ENCODE measurements at places on chromosomes 6 and 20.
A peak's percentile ranks its signal among the peaks of the same experiment; 100 is the strongest.

GRCh38 chr20:10438217-10438616 is 3.1 kb downstream of the SLX4IP start:
- DNase-seq, result no peak

DNA sequence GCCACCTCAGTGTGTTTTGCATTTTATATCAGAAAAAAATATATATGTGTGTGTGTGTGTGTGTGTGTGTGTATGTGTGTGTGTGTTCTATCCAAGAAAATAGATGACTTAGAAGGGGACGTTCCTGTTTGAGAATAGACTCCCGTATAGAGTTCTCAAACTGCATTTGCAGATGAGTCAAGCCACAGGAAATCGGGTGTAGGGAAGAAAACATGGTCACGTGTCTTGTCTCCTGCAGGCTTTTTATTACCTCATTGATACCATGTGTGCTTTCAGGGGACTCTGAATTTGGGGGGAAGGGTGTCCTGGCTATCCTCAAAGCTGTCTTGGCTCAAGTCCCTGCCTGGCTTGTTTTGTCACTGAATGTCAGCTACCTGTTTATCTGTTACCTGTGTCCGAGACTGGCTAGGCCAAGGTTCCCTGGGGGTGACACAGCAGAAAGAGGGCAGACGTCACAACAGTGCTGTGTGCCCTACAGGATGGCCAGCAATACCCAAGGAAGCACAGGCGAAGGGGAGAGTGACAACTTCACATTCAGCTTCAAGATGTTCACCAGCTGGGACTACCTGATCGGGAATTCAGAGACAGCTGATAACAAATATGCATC is 55.7 kb upstream of the NOP56 start:
- peak; percentile 5 for DNase-seq

DNA sequence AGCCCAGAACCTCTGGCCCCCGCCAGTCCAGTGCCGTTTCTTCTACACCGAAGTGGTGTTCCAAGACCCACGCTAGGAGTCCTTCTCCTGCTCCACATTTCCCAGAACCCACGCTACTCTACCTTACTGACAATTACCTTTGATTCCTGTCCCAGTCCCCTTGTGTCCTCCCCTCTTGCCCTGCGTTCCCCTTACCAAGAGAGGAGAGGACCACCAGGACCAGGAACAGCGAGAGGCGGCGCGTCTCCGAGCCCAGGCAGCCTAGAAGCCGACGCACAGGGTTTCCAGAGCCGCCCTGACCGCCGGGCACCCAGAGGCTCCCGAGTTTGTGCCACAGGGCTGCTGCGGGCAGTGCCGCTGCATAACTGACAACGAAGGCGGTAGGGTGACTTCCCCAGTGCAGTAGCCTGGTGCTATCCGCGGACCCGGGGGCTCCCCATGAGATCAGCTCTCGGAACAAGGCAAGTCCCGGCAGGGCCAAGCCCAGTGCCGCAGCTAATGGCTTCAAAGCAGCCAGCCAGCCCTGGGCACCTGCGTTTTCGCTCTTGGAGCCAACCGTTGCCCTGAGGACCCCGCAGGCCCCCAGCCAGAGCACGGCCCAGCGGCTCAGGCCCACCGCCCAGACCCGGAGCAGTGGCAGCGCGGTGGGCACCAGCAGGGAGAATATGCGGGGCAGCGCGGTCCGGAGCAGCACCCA is 512 bp downstream of the TAP1 start:
- peak; percentile 31 for DNase-seq

- DNase-seq, result no peak
Measured at GRCh38 chr20:45115829-45116228, 855 bp upstream of the WFDC5 start.

- DNase-seq, result no peak
Measured at GRCh38 chr6:15916581-15916980, 212.3 kb upstream of the MYLIP start.

- no peak for DNase-seq
Measured at GRCh38 chr20:34078540-34078939, 33.5 kb downstream of the EIF2S2 start.

GRCh38 chr6:83872386-83873118 is 13.1 kb downstream of the CYB5R4 start:
- DNase-seq, result peak; percentile 12

DNA sequence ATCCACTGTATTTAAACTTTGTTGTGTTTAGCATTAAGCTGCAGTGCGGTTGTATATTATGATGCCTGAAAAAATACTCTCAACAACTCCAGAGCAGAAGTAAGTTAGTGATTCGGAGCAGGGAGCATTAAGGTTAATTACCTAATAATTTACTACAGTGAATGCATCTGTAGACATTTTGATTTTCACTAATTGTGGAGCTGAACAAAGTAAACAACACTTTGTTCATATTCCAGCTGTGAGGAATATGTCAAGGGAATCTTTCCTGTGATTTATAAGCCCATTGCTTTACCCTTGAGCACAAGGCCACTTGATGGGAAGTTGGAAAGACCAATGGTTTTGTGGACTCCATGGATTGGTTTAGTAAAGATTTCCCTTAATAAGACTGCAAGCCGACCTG is 77.1 kb downstream of the CBLN4 start:
- DNase-seq, result no peak

- DNase-seq, result no peak
Measured at GRCh38 chr20:44264287-44264686, 17.2 kb downstream of the GDAP1L1 start.

DNA sequence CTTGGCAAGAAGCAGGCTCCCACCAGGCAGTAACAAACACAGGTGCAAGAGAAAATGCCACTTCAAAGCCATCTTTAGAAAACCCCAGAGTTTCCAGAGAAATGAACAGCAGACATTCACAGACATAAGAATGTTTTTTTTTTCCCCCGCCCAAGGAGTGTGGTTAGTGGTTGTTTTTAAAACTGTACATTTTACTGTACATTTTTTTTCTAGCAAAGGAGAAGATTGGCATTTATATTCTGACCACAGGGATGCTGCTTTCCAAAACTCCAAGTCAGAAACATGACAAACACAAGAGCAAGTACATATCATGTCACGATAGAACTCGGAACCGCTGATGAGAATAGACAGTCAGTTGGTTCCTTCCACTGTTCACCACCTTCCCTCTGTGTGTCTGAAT is 197.9 kb downstream of the LRFN2 start:
- DNase-seq, result no peak

- no peak for DNase-seq
Measured at GRCh38 chr6:155040901-155041650, 46.0 kb downstream of the TIAM2 start.

GRCh38 chr20:23135449-23136420 is 49.6 kb upstream of the CD93 start:
- DNase-seq, result no peak

GRCh38 chr20:63313349-63314014 is 20.5 kb downstream of the COL20A1 start:
- DNase-seq, result no peak

DNA sequence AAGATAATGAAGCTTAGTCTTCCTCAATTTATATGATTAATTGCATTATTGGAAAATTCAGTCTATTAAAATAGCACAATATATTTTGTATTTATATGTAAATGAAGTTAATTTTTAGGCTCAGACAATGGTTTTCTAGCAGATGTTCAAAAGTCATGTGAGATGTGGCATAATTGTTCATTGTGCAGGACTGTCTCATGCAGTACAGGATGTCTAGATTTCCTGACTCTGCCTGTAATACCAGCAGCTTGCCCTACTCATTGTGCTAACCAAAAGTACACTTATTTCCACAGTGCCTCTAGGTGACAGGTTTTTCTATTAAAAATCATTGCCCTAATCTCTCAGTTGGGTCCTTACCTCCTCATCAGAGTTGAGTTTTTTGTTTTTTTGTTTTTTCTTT is 12.4 kb downstream of the RALGAPB start:
- DNase-seq, result no peak

- DNase-seq, result no peak
Measured at GRCh38 chr6:18441251-18441979, 54.3 kb downstream of the RNF144B start.

DNA sequence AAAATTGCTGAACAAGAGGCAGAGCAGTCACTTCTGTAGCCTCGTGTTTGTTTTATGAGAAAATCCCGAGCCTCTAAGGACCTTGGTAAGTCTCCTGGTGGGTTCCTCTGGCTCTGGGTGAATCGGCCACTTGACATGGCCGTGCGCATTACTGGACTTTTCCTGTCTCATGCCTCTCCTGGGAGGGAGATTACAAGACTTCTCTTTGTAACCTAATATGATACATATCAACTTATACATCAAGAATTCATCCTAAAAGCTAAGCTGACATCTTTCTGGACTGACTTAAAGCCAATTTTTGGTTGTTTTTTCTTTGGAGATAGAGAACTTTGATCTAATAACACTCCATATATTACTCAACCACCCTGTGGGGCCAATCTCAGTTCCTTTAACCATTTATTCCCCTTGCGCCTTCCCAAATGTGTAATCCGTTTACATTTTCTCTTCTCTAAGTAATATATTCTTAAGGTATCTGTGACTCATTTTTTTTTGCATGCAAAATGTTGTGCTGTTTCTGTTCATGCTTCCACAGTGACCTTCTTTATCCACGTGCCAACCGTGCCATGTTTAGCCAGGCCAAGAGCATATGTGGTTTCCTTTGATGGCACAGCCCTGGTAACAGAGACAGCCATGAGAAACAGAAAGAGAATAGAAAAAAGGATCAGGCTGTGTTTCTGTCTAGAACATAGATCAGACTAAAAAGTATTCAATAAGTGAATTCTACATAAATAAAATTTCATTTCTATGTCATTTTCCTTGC is 47.5 kb upstream of the JAG1 start:
- no peak for DNase-seq

DNA sequence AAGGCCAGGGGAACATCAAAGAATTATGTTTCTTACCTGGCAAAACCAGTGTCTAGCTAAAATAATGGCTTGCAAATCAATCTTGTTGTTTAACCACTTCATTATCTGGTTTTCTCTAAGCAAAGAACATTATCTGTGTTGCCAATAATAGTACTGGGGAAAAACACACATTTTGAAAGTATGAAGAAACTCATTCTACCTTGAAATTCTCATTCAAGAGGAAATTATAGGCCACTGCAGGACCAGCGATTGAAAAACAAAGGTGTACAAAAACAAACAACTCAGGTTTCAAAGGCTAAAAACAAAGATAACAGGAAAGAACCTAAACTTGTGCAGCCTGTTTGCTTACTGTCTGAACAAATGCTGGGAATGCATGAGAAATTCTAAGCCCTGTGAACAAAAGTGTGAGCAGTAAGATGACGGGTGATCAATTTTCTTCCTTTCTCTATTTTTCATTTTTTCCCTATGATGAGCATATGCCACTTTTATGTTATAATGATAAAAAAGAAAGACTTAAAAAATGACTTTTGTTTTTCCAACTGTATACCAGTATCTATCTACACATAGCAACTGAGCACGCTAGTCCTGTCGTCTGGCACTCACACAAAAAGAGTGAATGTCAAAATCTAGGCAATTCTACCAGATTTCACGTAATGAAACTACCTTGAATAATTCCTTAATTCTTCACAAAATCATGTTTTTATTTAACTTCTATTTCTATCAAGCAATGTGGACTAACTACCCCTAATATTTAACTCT is 117.9 kb downstream of the SGK1 start:
- no peak for DNase-seq

- no peak for DNase-seq
Measured at GRCh38 chr6:117206944-117207687, 58.2 kb upstream of the VGLL2 start.

DNA sequence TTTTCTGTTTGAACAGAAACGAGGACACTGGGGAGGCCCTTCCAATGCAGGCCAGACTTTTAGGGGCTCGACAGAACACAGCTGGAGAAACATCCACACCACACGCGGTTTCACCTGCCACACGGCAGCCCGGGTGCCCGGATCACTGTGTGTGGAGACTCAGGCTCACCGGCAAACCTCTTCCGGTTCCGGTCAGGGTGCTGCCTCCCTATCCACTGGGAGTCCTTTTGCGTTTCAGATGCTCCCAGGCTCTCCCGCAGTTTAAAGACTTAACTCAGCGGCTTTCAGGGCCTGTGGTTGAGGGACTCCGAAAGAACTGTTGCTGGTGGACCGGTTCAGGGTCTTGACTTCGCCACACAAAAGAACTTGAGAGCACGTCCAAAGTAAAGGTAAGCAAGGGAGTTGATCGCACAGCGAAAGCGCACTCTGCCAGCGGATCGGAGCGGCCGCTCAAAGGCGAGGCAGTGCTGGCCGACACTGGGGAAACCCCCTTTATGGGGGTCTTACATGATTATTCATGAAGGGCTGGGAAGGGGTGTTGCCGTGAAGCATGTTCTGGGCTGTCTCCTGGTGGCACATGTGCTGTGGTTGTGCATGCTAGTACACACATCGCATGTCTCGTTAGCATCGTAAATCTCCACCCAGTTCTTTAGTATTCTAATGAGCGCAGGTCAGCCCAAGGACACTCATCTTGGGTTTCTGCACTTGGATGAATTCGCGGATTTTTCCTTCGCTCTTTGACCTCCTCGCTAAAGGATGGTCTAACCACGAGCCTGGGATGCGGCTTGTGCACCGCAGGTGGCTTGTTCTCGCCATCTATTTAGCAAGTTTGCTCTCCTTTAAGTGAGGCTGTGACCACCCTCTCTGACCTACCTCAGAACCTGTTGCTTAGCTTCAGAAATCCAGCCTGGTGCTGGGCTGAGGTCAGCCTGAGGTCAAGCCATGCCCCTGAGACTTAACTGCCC is 180.3 kb downstream of the CDH26 start:
- peak; percentile 26 for DNase-seq

GRCh38 chr6:2885967-2886735 is 17.0 kb downstream of the SERPINB9 start:
- DNase-seq, result no peak

DNA sequence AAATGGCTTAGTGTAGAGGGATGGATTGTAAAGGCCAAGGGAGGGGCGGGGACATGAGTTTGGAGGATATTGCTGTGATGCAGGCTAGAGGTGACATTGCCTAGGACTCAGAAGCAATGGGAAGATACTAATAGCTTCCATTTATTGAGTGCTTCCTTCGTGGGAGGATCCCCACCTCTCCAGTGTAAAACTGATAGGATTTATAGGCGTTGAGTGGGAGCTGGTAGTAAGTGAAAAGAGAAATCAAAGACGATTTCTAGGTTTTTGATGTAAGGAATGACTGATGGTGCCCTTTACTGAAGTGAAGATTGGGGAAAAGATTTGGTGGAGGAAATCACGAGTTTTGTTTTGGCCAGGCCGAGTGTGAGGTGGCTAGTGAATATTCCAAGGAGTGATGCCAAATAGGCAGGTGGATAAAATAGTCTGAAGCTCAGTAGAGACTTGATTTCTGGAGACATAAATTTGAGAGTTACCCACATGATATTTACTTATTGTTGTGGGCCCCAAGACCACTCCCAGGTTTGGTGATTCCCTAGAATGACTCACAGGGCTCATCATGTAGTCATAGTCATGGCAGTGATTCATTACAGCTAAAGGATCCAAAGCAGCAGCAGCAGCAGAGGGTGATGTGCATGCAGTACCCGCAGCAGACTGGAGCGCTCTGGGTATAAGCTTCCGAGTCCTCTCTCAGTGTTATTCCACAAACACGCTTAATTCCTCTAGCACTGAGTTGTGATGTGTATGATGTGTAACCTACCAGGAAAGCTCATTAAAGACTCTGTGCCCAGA is 10.2 kb downstream of the RPRD1B start:
- DNase-seq, result peak; percentile 51
